ENCODE measurements at places on chromosomes 7 and 10.

DNA sequence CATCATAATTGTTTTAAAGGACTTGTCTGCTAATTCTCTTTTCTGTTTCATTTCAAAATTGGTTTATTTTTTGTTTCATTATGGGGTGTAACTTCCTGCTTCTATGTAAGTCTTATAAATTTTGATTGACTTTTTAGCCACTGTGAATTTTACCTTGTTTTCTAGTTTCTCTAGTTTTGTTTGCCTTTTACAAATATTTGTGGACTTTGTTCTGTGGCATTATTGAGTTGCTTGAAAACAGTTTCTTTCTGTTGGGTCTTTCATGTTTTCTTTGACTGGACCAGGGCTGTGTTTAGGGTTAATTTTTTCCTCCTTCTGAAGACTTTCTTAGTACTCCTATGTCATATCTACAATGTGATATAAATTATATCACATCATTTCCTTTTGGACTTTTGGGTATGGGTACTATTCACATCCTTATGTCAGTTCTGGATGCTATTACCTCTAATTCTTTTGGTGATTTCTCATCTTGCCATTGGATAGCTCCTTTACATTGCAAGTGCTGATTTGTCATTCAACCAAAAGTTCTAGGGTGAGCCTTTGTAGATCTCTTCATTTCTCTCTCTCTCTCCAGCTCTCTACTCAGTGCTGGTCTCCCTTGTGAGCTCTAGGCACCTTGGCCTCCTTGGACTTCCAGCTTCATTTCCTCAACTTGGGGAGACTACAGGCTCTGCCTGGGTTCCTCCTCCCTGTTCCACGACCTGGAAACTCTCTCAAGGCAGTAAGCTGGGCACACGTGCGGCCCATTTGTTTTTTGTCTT lies 36.9 kb downstream of the MLLT10 start:
- no peak for DNase-seq

DNA sequence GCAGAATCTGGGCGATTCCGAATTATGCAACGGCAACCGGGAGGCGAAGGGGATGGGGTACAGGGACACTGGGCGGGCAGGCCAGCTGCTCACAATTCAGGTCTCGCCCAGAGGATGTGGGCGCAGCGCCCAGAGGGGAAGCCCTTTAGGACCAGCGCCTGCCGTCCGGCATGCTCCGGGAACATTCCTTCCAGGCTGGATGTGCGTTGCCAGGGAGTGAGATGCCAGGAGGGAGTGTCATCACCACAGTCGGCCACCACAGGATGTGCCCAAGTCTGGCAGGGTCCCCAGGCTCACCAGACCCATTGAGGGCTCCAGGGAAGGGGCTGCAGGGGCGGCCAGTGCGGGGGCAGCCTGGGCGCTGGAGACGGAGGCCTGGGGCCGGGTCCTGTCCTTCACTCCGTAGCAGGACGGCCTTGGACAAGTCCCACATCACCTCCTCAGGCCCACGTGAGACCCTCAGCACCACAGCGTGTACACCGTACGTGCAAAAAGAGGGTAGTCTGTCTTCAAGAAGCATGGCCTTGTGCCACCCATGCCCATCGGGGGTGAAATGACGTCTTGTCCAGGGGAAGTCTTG lies 63.9 kb downstream of the FOXL3 start:
- DNase-seq = no peak

GRCh38 chr7:94440451-94441039 lies 45.9 kb downstream of the COL1A2 start:
- no peak for DNase-seq

DNA sequence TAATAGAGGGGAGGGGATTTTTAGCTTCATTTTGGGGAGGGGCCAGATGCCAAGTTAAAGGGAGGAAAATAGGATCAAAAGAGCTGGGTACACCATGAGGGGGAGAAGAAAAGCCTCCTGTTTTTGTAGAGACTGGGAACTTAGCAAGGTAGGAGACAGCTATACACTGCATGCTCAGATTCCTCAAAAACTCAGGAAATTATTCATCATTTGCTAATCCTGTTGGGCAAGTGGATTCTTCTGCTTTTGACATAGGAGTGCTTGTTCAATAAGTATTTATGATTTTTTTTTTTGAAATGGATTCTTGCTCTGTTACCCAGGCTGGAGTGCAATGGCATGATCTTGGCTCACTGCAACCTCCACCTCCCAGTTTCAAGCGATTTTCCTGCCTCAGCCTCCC lies 73.4 kb downstream of the LYZL2 start:
- DNase-seq = no peak

- no peak for DNase-seq
These were observed 567.8 kb downstream of the IPMK start for GRCh38 chr10:57699944-57700343.

DNA sequence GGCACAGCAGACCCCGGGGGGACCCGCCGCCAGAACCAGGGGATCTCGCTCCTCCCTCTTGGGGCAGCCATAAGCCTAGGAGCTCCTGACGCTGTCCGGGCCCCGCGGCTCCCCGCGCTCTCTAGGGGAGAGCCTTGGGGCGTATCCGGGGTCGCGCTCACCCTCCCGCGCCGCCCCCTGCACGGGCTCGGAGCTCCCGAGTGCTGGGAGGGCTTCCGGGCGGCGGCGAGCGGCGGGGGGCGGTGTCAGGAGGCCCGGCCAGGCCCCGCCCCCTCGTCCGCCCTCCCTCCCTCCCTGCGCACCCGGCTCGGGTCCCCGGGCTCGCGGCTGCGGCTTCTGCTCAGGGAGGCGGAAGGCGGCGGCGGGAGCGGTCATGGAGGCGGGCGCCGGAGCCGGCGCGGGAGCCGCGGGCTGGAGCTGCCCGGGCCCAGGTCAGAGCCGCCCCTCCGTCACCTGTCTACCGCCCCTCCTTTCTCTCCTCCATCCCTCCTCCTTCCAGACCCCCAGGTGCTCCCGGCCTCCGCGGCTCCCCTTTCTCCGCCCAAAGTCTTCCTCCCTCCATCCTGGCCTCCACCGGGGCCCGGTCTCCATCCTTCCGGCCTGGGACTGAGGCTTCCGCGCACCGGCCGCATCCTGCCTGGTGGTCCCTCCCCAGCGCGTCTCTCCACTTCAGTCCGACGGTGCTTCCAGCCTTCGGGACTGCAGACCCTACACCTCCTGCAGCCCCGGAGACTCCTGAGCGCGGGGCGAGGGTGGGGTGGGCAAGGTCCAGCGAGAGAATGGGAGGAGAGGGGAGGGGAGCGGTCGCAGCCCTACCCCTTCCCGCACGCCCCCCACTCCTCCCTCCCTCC lies at the start of gene CCDC136:
TSS of gene CCDC136 (plus strand) at position 848 of the 851 bp plus-strand sequence. CDS start 444 bp downstream, outside the sequence.
- no peak for DNase-seq

DNA sequence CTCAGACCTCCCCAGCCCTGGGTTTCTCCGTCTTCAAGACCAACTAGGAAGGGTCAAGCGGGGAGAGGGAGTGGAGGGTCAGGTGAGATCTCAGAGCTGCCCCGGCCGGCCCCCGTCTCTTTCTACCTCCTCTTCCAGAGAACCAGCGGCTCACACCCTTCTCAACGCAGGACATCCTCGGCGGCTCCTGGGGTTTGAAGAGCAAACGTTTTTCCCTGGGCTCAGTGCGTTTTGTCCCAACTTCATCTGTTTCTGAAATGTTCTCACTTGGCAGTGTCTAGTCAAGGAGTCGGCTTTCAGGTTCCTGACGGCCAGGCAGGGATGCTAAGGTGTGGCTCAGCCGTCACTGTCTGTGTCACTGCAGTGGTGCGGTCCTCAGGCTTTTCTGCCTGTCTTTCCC lies 416.4 kb upstream of the FOXK1 start:
- DNase-seq = no peak

DNA sequence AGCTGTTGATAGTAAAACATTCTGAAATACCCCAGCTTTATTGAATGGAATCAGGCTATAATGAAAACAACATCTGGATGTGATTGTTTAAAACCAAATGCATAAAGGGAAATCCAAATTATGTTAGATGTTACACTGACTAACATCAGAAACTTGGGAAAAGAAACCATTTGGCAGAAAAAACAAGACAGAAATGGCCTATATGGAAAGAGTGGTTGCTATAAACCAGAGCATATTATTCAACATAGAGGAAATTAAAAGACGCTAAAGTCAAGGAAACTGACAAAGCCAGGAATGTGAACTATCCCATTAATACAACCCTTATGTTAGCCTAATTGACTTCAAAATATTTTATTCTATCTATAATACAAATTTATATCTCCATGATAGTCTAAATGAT lies 53.0 kb upstream of the CABCOCO1 start:
- DNase-seq = no peak

DNA sequence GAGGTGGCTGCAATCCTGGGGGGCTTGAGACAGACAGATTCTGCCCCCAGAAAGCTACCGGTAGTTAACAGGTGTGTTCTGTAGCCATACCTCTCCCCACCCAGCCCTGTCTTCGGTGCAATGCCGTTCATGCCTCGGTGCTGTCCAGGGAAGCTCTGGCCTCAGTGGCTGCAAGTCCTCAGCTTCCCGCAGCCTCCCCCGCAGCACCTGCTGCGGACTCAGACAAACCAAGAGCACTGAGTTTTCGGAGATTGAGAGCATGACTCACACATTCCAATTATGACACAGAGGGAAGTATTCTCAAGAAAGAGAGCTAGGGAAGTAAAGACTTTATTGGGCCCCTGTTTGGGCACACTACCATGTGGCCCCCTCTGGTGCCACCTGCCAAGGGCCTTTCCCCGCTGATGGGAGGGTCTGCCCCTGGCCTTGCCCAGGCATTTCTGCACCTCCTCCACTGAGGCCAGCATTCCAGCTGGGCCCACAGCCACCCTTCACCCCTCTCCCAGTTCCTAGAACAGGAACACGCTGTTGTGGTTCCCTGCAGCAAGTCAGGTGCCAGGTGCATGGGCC lies 30.2 kb upstream of the EZH2 start:
- DNase-seq = no peak

DNA sequence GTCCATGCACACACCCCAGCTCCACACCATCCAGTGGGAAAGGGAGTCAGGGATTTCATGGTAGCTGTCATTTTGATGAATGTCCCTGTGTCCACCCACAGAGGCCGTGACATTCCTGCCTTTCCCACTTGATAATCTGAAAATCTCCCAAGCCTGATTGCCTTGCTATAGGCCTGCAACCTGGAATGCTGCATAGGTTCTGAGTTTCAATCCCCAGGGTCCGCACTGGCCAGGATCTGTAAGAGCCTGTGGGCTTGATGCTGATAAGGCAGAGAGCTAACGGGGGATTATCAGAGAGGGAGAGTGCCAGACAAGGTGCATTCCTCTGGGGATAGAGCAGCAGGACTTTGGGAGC lies 57.5 kb downstream of the RBM20 start:
- DNase-seq = no peak

DNA sequence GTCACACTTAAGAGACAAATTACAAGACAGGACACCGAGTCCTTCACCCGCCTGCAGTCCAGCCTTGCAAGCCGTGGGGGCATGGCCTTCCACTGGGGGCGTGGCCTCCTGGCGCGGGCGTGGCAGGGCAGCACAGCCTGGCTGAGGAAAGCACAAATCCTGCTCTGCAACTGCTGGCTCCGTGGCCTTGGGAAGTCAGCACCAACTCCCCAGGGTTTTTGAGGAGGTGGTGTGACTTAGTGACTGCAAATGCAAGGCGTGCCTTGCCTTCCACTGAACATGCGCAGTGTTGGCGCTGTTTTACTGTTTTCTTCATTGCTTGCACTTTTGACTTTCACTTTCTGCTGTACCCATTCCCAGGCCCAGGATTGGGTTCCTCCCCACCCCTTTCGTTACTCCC lies 12.9 kb upstream of the BMS1 start:
- DNase-seq = no peak

- DNase-seq = no peak
These were observed 155.9 kb upstream of the SLC13A1 start for GRCh38 chr7:123355576-123356190.

GRCh38 chr7:41777894-41778596 lies 75.2 kb upstream of the INHBA start:
- DNase-seq = no peak

DNA sequence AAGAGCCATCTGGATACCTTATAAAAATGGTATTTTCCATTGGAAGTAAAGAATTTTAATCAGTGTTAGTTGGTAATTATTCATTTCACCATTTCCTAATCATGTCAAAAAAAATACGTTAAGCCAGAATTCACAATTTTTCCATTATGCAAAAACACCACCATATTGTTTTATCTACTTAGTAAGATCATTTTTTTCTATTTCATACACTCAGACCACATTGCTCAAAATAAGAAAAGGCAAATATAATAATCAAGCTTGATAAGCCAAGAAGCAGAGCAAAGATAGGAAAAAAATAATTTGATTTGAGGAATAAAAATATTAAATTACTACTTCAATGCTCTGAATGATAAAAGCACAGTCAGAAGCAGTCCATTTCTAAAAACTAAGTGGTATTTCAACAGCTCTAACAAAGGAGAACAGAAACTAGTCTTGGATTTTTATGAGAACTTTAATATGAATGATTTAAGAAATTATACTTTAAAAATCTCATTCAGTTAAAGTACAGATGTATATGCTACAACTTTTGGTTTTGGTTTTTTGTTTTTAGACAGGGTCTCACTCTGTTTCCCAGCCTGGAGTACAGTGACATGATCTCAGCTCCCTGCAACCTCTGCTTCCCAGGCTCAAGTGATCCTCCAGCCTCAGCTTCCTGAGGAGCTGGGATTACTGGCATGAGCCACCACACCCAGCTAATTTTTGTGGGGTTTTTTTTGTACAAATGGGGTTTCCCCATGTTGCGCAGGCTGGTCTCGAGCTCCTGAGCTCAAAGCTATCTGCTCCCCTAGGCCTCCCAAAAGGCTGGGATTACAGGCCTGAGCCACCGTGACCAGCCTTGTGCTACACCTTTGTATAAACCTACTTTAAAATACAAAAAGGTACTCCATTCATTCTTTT lies 46.6 kb downstream of the LRRN3 start:
- DNase-seq = no peak

GRCh38 chr7:40544221-40544723 lies 409.5 kb downstream of the SUGCT start:
- DNase-seq = no peak

DNA sequence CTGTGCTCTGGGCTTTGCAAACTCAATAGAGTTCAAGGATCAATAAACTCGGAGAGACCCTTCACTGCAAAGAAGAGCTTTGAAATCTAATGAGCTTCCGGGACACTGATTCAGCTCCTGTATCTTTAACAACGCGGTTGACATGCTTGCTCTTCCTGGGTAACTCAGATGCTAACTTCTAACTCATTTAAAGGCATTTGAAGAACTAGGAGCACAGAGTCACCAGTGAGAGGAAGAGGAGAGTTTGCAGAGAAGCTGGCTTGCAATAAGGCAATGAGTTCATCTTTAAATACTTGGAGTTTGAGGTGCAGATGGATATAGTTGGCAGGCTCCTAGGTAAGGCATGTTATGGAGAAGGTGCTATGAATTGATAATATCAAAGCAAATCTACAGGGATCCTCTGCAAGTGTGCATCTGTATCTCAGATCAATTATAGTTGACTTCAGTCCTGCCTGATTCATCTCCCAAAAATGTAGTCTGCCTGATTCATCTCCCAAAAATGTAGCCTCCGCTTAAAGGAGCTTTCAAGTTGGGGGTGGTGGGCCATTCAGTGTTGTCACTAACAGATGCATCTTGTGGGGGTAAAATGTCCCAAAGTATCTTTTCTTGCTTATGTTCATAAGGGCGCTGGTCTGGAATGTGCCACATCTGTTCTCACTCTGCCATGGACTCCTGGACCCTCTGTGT lies 182.5 kb upstream of the PRSS58 start:
- DNase-seq = no peak

All from cortex of kidney (tissue), 1 donor.